Right cardiac atrium (tissue), 5 donors: ENCODE measurements at places on chromosomes 1 and 21.

GRCh38 chr1:231557898-231558707 is 29.6 kb downstream of the TSNAX start:
- no peak for DNase-seq

DNA sequence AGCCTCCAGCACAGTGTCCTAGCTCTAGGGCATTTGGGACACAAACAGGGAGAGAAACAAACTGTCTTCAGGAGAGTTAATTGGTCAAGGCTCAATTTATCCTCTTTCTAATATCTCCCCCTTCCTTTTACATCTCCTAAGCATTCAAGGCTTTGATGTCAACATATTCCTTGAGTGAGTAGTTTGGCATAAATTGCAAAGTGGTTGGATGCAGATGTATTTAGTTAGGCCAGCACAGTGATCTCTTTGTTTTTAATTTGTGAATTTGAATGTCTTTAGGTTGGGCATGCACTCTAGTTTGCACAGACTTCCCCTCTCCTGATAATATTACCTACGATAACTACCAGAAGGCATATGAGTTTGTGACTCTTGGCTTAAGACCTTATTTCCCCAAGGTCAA is 12.5 kb upstream of the OLFML2B start:
- no peak for DNase-seq

DNA sequence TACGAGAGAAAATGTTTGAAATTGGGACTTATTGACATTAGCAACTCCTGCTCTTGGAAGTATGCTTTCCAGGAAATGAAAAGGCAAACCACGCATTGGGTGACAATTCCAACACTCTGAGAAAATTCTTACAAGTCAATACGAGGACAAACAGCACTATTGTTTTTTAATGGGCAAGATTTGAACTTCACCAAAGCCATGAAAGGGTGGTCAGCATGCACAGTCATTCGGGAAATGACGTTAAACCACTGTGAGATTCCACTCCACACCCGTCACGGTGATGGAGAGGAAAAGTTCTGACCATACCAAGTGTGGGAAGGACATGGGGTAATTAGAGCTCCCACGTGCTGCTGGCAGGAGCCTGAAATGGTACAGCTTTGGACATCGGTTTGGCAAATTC is 12.2 kb upstream of the PRXL2B start:
- DNase-seq, result no peak

GRCh38 chr1:234601301-234602017 is 8.5 kb downstream of the IRF2BP2 start:
- no peak for DNase-seq

- DNase-seq, result no peak
Measured at GRCh38 chr1:75171876-75172275, 37.7 kb downstream of the LHX8 start.

GRCh38 chr1:232428786-232429530 is 201.0 kb downstream of the SIPA1L2 start:
- DNase-seq, result no peak

DNA sequence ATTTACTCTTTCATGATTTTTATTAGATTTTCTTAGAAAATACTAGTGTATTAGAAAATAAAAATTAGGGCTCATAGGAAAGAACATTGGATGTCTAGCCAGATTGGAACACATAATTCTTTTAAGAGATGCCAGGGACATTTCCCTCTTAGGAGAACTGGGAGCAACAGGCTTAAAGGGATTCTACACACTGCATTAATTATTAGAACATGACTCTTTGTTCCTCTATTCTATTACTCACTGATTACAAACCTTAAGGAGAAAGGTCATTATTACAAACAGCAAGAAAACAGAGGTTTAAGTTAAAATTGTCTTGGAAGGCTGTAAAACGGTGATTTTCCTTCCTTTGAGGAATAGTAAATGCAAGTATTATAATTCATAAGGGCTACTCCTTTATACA is 32.9 kb upstream of the VAV3 start:
- no peak for DNase-seq

DNA sequence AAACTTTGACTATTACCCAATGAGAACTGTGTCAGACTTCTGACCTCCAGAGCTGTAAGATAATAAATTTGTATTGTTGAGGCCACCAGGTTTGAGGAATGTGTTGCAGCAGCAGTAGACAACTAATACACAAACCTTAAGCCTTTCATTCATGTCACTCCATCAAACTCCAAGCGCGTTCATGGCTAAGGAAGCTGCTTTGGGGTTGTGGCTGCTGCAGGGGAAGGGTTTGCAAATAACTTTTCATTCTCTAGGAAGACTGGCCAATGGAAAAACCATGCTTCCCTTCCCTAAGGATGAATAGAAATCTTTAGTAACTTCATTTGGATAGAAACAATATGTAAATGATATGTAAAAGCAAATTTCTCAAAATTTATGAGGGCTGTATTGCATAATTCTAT is 170.4 kb downstream of the RHOU start:
- DNase-seq, result no peak

DNA sequence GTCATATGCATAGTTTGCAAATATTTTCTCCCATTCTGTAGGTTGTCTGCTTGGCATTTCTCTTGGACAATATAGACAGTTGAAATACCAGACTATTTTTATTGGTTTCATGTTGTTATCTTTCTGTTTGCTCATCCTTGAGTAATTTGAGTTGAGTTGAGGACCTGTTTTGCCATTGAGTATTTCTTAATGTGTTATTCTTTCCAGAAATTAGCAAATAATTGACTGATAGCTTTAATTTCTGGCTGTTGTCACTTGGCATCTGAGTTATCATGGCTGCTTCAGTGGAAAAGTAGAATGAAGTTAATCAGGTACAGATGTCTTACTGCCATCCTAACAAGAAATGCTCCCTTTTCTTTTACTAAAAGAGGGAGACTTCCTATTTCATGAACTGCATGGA is 264.8 kb upstream of the DUSP10 start:
- DNase-seq, result no peak

DNA sequence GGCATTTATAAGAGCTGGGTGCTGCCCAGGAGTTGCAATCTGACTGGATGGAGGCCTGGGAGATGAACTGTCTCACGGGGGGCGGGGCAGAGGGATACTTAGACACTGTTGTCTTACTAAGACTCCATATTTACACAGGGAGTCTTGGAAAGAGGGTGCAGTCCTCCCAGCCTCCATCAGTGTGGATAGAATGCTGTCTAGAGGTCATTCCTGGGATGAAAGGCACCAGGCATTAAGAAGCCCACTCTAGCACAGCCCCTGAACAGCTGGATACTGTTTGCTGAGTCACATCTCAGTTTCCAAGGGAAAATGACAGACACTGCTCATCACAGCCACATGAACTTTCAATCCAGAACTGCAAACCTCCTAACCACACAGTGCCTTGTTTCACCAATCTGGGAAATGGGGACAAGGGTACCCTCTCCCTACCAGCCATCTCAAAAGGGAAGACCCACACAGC is 43.3 kb downstream of the SSBP3 start:
- no peak for DNase-seq

- no peak for DNase-seq
Measured at GRCh38 chr1:41931578-41931977, 12.9 kb upstream of the HIVEP3 start.

GRCh38 chr1:47838562-47839432 is 158.4 kb downstream of the TRABD2B start:
- DNase-seq, result no peak

- DNase-seq, result peak; percentile 93
Measured at GRCh38 chr1:234612352-234613127, 2.6 kb upstream of the IRF2BP2 start.

DNA sequence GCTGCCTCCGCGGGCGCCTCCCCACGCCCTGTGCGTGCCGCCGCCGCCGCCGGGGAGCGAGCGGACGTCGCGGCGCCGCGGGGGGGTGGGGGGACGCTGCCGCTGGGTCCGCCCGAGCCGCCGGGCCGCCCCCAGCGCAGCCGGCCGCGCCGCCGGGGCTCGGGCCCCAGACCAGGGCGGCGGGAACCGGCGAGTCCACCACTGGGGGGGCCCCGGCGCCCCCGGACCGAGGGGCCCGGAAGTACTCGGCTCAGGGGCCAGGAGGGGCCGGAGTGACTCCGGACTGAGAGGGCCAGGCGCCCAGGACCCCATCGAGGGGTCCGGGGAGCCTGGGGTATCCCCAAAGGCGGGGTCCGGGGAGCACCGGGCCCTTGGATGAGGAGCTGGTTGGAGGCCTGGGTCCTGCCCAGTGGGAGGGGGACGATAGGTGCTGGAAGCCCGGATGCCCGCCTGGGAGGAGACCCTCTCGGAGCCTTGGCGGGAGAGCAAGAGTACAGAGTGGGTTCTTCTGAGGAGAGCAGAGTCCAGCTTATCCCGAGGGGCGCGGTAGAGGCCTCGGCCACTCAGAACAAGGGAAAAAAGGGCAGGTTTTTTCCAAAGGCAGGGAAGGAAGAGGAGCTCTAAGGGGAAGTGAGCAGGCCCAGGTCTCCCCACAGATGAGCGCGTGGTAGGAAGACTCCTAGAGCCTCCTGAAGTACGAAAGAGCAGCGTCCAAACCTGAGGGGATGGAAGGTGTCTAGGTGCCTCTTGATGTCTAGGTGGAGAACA is 556 bp downstream of the GMEB1 start:
- DNase-seq, result peak; percentile 88

DNA sequence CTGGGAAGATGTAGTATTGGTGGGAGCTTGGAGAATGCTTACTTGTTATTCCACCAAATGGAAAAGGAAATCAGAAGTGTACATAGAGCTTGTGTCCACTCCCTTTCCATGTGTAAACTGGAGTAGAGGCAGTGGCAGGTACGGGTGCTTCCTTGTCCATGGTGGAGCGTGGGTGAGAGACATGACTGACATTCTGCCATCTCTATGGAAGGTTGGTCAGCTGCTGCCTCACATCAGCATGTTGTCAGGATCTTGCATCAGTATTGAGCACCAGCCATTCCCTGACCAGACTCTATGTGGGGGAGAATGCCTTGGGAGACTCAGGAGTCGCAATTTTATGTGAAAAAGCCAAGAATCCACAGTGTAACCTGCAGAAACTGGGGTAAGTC is 19.8 kb downstream of the NLRP3 start:
- no peak for DNase-seq

GRCh38 chr1:161054232-161054631 is 8.5 kb upstream of the USF1 start:
- no peak for DNase-seq

DNA sequence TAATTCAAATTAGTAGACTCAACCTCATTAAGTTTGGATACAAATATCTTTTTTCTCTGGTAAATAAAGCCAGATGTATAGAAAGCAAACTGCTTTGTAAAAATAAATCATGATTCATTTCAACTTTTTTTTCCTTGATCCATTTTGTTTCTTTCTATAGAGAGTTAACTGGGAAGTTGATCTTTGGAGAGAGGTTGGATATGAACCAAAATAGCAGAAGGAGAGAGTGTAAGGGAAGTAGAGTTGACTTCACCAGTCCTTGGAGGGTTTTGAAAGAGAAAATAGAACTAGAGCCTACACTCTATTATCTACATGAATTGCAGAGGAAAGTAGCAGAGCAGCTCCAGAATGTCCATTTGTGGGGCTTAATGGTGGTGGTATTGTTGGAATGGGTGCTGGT is 243.8 kb downstream of the ADGRL2 start:
- no peak for DNase-seq

DNA sequence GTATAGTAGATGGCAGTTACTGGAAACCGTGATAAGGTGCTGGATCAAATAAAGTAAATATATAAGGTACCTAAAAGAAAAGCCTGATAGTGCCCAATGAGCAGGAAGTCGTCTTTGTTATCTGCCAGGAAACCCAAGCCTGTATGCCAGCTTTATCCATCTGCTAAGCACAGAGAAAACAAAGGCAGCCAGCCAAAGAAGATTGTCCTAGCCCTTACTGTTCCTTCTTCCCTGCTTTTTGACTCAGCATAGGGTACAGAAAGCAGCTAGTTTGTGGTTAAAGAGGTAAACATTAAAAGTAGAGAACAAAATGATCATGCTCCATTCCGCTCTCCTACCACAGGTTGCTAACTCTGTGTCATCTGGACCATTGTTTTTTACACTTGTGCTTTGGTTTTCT is 10.1 kb downstream of the KRTAP22-2 start:
- DNase-seq, result no peak

GRCh38 chr1:37739222-37739621 is 25.7 kb downstream of the EPHA10 start:
- DNase-seq, result no peak

DNA sequence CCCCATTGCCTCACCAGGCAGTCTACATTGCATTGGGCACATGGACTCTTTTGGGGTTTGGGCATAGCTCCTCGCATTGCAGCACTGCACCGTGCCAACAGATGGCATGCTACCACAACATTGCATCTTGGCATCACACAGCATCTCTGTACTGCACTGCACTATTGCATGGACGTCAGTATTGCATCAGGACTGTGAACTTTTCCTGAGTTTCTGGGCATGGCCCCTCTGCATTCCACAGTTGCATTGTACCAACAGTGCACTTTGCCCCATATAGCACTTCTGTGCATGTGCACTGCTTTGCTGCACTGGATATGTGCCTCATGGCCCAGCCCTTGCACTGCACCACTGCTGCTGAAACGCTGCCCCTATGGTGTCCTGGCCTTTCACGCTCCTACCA is 9.6 kb downstream of the PTPRU start:
- no peak for DNase-seq

DNA sequence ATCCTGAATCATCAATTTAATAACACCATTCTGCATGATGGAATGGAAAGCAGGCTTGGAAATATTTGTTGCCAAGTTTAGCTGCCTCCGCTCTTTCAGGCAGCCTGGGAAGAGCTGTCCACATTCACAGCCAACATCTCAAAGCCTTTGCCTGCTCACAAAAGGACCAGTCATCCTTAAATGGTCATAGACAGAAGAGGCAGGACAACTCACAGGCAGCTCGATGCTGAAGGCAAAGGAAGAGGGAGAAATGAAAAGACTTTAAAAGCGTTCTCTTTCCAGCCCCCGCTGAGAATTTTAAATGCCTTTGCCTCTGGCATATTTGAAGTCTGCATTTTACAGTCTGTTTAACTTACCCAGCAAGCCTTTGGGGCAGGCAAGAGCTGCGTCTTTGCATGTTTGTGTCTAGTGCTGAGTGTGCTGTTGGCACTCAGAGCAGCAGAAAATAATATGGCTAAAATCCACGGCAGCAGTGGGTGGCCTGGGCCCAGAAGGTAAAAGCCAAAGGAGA is 68.9 kb downstream of the NMNAT2 start:
- peak; percentile 22 for DNase-seq

DNA sequence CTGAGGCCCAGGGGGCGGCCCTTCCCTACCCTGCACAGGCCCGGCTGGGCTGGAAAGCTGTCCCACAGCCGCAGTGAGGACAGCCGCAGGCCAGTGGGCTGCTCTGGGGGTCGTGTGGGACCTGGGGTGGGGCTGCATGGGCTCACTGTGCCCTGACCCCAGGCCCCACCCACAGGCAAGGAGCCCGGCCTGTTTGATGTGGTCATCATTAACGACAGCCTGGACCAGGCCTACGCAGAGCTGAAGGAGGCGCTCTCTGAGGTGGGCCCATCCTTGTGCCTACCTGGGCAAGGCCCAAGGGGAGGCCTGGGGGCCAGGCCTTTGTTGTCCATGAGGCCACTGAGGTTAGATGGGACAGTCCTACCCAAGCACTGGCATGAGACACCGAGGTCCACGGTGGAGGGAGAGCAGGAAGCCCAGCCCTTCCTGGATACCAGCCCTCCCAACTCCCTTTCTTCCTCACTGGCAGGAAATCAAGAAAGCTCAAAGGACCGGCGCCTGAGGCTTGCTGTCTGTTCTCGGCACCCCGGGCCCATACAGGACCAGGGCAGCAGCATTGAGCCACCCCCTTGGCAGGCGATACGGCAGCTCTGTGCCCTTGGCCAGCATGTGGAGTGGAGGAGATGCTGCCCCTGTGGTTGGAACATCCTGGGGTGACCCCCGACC is 1.4 kb upstream of the GJC2 start:
- DNase-seq, result peak; percentile 78
